ENCODE measurements at places on chromosomes 1 and 21.
A peak's percentile ranks its signal among the peaks of the same experiment; 100 is the strongest.

- DNase-seq: no peak
These were observed 7.9 kb downstream of the SAMD11 start for GRCh38 chr1:931380-932172.

DNA sequence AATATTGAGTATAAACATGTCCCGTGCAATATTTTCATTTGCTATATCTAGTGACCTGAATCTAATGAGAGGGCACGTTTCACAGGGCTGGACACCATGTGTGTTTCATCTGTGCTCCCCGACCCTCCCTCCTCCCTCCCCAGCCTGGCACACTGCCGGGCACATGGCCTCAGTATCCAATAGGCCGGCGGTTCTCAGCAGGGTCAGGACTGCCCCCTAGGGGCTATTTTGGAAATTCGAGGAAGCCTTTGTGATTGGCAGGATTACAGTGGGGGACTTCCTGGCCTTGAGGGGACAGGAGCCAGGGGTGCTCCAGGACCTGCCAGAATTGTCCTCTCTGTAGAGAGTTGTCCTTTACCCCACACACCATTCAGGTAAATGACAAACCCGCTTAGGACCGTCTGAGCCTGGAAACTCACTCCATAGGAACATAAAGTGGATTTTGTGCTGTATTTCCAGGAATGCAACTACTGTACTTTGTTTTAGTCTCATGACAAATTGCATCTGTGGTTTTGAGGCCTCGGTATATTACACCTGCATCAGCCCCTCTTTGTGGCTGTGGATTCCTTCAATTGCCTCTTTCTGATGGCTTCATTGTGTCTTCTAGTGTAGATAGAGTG lies 109.5 kb upstream of the SIM2 start:
- peak; percentile 11 for DNase-seq

DNA sequence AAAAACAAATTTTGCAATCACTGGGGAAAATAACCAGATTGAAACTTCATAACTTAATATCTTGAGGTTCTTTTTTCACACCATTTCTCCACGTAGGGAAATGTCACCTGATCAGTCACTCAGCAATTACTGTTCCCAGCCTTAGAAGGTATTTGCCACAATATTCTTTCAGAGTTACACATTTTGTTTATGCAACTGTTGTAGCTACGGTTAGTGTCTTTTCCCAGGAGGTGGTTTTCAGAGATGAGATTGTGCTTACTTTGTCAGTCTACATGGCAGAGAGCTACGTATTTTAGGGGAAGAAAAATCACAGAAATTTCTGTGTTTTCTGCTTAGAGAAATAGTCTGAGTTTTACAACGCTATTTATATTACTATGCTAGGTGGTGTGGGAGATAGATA lies 792.8 kb upstream of the B3GALT2 start:
- no peak for DNase-seq

DNA sequence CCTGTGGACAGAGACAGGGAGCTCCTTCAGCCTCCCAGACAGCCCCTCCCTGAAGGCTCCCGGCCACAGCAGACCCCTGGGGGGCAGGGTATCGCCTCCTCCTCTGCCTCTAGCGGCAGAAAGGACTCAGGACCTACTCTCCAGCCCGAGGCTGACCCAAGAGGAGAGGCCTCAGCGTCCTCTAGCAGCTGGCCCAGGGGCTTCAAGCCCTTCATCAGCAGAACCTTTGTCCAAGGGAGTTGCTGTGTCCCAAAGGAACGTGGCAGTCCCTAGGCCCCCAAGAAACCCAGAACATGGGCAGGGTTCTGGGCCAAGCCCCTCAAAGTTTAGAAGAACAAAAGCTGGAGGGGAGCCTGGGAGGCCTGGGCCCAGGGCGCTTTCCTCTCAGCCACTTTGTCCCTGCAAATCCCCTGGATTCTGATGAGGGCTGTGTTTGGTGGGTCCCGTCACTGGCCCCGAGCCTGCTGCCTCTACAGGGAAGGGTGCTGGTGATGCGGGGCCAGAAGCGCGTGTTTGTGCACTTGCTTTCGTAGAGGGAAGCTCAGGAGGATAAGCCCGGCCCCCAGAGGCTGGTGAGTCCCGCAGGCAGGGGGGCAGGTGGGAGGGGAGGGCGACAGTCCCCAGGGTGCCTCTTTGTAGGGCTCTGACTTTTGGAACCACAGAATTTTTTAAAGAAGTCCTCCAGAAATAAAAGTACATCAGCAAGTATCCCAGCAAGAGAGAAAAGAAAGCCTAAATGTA lies 13.3 kb downstream of the ITGB2 start:
- DNase-seq: no peak

DNA sequence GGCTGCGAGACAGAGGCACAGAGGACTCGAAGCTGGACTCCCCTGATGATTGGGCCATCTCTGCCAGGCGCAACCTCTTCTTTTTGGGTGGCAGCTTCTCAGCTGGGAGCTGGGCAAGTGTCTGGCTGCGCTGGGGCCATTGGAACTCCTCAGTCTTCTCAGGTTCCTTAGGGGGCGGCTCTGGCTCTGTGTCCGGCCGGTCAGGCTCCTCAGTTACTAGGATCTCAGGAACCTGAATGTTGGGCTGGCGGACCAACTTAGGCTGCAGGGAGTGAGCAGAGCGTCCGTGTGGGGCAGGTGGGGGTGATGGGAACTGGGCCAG lies 97.5 kb upstream of the EDN2 start:
- no peak for DNase-seq

DNA sequence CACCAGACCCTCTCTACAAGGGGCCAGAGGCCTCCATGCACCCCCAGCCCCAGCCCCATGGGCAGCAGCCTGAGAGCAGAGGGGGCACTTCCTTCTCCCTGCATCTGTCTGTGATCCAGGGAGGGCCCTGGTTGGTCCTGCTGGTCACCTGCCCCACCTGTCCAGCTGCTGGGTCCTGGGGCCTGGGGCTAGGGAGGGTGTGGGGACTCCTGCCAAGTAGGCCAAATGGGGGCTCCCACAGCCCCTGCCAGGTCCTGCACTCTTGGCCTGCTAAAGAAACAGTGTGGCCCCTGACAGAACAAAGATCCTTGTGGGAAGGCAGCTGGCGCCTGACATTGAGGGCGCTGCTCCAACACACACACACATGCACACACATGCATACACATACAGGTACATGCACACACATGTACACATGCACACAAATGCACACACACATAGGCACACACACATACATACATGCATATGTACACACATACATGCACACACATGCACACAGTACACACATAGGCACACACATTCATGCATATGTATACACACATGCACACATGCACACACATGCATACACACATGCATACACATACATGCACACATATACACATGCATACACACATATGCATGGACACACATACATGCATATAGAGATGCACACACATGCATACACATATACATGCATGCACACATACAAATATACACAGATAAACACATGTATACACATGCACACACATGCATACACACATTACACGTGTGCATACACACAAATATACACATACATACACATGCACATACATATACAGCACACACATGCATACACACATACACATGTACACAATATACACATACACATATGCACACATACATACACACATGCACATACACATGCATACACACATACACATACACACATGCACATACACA lies 49.9 kb downstream of the TRPM2 start:
- DNase-seq: no peak

GRCh38 chr1:15180189-15180588 lies 26.6 kb downstream of the TMEM51 start:
- no peak for DNase-seq

Measured in iPS DF 6.9 (cell line).